ENCODE measurements at places on chromosomes 7 and 10. TPM values are rescaled to one million over a fixed set of nuclear protein-coding genes. Genes with fewer than 3 reads are reported as not detected.

The WEE2 gene
- total RNA-seq: 0.05 TPM

The GNB2 gene
- 104 TPM for total RNA-seq

- DNase-seq: no peak
Observed at GRCh38 chr7:100212631-100213286, 7.0 kb upstream of the PVRIG start.

GRCh38 chr10:45379891-45380540, 6.0 kb downstream of the ALOX5 start:
- no peak for DNase-seq

GRCh38 chr7:2932402-2933251, 88.5 kb upstream of the GNA12 start:
- no peak for DNase-seq

- no peak for DNase-seq
Observed at GRCh38 chr7:47454069-47454973, 127.6 kb downstream of the TNS3 start.

GRCh38 chr10:7872041-7872442, 53.7 kb downstream of the TAF3 start:
- peak; percentile 38 for DNase-seq

DNA sequence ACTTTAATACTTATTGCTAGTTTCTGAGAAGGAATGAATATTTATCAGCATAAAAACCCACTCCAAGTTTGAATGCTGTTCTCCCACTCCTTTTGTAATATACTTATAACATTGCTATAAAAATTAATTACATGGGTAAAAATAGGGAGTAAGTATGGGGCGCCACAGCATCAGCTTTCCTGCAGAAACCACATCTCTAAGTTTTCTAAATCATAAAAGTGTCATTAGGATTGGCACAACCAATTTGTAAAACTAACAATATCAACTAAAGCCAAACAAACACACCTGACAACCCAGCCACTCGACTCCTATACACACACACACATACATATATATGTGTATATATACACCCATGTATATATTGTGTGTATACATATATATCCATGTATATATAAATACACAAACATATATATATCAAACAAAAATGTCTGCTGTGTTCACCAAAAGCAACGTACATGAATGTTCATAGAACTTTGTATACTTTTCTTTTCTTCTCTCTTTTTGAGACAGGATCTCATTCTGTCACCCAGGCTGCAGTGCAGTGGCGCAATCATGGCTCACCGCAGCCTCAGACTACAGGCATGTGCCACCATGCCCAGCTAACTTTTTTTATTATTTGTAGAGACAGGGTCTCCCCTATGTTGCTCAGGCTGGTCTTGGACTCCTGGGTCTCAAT, 14.8 kb upstream of the LRRC17 start:
- no peak for DNase-seq

Measured in A172 (cell line).